ENCODE measurements at places on chromosomes 5 and 9.

DNA sequence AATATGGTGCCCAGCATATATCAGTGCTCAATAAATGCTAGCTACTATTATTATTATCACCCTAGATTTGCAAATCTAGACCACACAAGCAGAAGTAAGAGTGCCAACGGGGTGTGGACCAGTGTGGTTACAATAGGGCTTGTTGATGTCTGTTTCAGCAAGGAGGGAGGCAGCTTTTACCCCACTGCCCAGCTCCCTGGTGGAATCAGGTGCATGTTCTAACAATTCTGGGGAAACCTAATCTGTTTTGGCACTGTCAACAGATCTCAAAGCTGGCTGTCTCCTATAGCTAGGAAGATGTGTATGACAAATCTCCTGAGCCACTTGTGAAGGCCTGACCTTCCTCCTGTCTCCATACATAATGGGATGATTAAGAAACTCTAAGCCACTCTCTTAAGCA lies 5.7 kb downstream of the TGFBI start:
- DNase-seq: no peak

- no peak for DNase-seq
Observed at GRCh38 chr5:106894964-106895363, 775.8 kb downstream of the EFNA5 start.

- DNase-seq: peak; percentile 15
Observed at GRCh38 chr5:59038798-59039295, 456.0 kb downstream of the RAB3C start.

DNA sequence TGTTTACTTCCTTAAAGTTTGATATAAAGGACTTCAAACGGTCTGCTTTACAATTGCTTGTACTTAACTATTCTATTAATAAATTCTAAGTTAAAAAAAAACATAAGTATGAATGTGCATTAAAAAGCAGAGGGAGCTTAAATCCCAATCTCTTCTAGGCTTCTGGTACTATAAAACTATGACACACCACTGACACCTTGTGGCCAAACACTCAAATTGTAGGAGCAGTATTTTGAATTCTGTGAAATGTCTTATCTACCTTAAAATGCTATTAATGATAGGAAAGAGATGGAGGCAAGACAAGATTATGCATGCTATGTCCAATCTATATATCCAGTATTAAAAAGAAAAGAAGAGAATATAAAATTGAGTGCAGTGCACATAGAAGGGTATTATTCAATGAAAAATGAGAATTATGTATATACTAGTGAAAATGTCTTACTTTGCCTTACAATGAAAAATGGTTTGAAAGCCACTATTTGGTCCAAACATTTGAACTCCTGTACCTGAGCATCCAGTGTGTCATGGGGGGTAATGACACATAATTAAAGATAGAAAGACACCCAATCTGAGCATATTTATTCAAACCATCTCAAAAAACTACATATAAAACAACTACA lies 87.6 kb downstream of the ERP44 start:
- no peak for DNase-seq

DNA sequence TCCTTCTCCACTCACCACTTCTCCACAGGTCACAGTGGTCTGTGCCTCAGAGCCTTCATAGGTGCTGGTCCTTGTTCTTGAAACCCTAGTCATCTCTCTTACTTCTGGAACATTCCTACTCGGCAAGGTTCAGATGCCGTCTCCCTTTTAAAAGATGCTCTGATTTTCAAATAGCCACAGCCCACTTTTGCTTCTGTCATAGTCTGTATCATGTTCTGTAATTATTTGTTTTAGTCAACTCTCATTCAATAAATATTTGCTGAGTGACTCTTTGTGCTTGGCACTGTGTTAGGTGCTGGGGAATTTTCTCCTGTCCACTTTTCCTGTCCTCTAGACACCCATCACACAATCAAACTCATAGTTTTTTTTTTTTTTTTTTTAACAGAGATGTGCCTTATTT lies 181.3 kb upstream of the IL12B start:
- no peak for DNase-seq

DNA sequence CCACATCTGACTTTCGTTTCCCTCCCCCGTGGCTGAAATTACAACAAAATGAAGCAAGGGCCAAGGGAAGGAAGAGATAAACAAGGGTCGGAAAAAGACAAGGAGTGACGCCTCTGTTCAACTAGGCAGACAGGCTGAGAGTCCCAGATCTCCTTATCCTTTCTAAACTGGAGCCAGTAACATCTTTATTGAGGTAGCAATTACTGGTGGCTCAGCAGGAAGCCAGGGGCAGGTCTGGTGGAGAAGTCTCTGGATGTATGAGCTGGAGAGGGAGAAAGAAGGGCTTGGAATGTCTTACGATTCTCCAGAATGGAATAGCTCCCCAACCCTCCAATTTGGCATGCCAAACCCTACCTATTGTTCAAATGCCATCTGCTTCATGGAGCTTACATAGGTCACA lies 190.8 kb upstream of the BRINP1 start:
- DNase-seq: no peak

- DNase-seq: no peak
Observed at GRCh38 chr5:58330781-58331180, 129.1 kb downstream of the PLK2 start.

DNA sequence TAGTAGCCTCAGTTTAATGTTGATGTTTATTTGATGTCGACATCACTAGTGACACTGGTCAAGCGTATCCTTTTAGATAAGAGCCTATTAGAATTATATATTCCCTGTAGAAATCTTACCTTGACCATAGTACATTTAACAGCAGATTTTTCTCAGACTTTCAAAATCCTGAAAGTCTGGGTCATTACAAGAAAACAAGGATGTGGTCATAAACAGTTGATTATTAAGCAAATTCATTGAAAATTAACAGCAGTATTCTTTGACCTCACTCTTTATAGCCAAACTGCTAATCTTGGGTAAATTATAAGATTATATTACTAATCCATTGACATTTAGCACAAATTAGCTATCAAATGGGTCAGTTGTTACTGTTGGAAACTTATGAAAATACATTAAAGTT lies 83.4 kb downstream of the GHR start:
- no peak for DNase-seq

DNA sequence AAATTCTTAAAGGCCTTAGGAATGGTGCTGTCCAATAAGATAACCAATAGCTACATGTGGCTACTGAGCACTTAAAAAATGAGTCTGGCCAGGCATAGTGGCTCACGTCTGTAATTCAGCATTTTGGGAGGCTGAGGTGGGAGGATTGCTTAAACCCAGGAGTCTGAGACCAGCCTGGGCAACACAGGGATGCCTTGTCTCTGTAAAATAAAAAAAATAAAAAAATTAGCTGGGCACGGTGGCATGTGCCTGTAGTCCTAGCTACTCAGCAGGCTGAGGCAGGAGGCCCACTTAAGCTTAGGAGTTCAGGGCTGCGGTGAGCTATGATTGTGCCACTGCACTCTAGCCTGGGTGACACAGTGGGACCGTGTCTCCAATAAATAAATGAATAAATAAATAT lies 1.3 kb upstream of the SLC22A5 start:
- no peak for DNase-seq

GRCh38 chr9:27457445-27457844 lies 66.6 kb upstream of the IFNK start:
- no peak for DNase-seq

DNA sequence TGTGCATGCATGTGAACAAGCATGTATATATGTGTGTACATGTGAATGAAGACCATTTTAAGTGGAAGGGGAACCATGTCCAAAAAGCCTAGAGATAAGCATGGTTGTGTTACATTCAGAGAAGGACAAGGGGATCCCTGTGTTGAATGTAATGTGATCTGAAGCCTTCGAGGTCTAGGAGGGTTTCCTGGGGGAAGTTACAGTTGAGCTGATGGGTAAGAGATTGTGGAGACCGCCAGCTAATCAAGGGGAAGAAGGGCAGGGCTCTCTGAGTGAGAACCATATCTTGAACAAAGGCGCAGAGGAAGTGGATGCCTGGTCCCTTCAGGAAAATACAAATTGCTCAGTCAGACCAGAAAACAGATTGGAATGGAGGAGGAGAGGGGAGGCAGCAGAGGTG lies 45.5 kb upstream of the TNFSF15 start:
- DNase-seq: no peak

DNA sequence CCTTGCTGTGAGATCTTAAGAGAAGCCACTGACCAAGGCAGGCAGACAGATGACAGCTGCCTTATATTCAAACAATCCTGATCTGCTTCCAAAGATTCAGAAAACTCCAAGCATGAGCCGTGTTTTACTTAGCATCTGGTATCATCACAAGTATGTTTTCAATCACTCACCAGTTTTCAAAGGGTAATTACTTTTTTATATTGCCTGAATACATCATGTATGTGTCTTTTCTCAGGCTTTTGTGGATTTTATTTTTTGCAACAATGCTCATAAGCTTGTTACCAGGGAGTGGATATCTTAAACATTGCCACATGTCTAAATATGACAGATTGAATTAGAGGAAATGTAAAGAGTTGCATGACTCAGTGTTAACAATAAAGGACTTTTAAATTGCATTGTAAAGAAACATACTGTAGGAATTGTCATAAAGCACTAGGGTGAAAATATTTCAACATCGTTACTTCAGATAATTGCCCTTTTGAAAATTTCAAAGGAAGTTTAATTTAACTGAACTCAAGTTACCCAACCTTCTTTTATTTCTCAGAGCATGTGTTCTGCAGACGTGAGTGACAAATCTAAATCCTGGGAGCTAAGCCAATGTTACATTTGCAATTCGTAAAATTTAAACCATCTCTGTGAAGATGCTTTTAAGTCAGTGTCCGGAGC lies 326.1 kb downstream of the PLK2 start:
- DNase-seq: peak; percentile 97

- DNase-seq: peak; percentile 91
Observed at GRCh38 chr5:175211956-175212756, 231.8 kb downstream of the DRD1 start.

- DNase-seq: no peak
Observed at GRCh38 chr9:90058182-90058763, 453.5 kb downstream of the GADD45G start.

DNA sequence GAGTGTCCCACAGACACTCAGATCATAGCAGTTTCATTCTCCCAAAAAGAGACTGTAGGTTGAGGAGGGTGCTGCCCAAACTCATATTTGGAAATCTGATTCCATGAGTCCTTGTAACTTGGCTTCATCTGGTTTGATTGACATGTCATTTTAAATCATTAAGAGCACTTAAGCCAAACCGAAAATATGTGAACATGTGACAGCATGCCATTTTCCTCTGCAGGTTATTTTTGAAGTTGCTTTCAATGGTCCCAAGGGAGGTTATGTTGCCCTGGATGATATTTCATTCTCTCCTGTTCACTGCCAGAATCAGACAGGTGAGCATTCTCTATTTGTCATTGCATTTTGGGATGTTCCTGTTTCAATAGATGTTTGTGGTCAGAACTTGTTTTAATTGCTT lies 87.6 kb downstream of the MAMDC2 start:
- no peak for DNase-seq

GRCh38 chr5:5387192-5387591 lies 35.3 kb upstream of the ICE1 start:
- DNase-seq: no peak

- DNase-seq: no peak
Observed at GRCh38 chr9:118262191-118262590, 558.0 kb downstream of the TLR4 start.

DNA sequence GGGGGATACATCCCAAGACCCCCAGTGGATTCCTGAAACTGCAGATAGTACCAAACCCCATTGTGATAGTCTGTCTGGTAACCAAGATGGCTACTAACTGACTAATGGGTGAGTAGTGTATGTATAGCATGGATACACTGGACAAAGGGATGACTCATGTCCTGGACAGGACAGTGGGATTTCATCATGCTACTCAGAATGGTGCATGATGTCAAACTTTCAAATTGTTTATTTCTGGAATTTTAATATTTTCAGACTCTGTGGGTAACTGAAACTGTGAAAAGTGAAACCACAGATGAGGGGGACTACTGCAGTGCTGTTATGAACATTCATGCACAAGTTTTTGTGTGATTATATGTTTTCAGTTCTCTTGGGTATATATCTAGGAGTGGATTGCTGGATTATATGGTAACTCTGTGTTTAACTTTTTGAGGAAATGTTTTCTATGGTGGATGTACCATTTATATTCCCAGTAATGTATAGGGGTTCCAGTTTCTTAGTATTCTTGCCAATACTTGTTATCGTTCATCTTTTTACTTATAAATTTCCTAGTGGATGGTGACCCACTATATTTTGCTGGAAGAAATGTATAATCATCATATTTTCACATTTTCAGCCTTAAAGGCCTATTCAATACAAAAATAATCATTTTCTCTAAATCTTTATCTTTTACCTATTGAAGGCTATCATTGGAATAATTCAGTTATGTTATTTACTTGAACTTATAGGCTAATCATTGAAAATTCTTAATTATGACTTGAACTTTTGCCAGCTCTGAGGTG lies 140.9 kb downstream of the NR3C1 start:
- DNase-seq: no peak

- DNase-seq: no peak
Observed at GRCh38 chr5:137056676-137057075, 442.4 kb downstream of the SPOCK1 start.

DNA sequence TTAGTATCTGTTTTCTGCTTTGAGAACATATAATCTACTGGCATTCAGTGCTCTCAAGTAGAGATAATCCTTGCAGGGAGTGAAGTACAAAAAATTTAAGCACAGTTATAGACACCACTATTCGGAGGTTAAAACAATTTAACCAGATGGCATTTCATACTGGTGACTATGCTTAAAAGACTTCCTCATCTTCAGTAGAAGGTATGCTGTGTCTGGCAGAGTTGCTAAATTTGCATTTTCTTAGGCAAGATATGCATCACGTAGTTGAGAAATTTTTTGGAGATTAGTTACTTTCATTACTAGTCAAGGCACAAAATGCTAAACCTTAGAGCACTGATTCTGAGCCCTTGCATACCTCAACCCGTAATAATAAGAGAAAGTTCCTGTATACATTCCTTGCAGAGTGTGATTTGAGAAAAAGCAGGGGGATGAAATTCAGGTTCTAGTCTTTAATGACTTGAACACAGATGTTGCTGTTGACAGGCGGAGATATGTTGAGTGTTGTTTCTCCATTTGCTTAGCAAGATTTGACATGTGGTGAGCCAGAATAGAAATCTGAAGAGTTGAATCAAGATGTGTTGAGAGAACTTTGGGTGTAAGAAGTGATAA lies 70.8 kb upstream of the STARD4 start:
- no peak for DNase-seq
